ENCODE measurements at places on chromosomes 11 and 22.

- DNase-seq = no peak
Measured at GRCh38 chr11:107916671-107917241, 11.5 kb upstream of the RAB39A start.

- DNase-seq = no peak
Measured at GRCh38 chr11:110454609-110455008, 24.9 kb downstream of the FDX1 start.

- DNase-seq = no peak
Measured at GRCh38 chr11:29623144-29623722, 393.6 kb downstream of the KCNA4 start.

- no peak for DNase-seq
Measured at GRCh38 chr11:8063324-8063723, 17.7 kb upstream of the TUB start.

GRCh38 chr11:34614344-34615104 lies 6.4 kb upstream of the EHF start:
- DNase-seq = peak; percentile 21

GRCh38 chr11:122863704-122864326 lies 18.7 kb upstream of the JHY start:
- no peak for DNase-seq

DNA sequence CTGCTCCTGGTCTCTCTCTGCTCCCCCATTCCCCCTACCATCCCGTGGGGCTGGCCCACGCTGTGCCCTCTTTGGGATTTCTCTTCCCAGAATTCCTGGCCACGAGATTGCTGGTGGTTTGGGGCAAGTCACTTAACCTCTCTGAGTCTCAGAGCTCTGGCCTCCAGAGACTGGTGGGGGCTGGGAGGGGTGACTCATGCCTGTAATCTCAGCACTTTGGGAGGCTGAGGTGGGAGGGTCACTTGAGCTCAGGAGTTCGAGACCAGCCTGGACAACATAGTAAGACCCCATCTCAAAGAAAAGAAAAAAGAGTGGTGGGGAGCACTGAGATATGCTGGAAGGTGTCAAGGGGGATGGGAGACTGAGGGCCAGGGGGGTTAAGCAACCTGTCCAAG lies 18.3 kb downstream of the OTUB1 start:
- no peak for DNase-seq

DNA sequence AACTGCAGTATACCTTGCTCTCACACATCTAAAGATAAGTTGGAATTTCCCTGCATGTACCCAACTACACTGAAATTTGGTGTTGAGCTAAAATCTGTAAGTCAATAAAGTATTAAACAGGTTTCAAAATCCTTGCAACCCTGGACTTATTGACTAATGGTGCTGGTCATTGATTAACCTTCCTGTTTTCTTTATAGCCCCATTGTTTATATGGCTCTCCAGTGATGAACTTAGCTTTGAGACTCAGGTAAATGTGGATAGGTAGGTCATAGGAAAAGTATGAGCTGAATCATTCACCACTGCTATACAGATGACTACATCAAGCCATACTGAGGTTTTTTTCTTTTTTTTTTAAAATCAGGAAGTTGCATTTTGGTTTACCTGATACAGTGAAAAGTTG lies 132.7 kb downstream of the FAT3 start:
- no peak for DNase-seq

GRCh38 chr11:119419834-119420492 lies 3.0 kb downstream of the THY1 start:
- no peak for DNase-seq

DNA sequence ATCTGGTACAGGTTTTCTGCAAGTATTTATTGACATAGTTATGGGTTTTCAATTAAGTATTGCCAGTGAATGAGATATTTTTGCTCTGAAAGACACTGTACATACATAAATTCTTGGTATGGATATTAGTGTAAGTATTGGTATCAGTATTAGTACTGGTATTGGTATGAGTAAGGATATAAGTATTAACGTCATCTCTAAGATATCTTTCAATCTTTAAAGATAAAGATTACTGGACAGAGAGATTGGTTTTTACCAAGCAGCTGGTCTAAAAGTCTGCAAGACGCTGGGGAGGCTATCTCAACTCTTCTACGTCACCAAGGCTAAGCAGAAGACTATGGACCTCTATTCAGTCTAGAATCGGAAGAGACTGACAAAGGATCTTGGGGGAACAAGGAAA lies 234.5 kb downstream of the NXPE2 start:
- DNase-seq = no peak

DNA sequence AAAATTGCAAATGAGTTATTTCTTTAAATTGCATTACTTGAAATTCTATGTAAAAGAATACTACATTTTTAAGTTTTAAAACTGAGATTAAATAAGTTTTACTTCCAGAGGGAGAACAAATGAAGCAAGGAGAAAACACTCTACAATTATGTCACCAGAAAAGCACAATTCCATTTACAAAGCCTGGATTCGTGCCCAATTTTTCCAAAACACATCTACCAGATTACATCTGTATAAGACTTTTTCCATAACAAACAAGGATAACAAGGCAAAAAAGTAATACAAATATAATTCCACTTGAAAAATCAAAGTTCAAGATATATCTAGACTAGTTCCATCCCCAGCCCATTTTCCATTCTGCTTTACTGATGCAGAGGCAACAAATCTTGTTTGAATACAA lies 40.5 kb downstream of the MTMR2 start:
- DNase-seq = no peak

DNA sequence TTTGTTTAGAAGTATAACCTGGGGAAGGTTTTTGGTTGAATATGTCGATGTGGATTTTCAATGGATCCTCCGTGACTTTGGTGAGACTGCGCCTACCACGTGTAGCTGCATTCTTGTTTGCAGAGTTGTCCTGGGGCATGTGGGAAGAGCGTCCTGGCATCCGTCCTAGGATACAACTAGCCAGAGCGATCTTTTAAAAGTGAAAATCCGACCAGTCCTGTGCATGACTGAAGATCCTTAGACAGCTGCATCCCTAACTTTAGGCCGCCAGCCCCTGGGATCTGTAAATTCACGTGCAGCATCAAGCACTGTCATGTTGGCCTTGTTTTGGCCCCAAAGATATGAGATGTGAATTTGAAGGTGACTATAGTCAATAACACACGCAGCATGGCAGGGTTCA lies 22.4 kb upstream of the THY1 start:
- DNase-seq = no peak

GRCh38 chr11:78708388-78708787 lies 133.7 kb upstream of the NARS2 start:
- no peak for DNase-seq

- no peak for DNase-seq
Measured at GRCh38 chr11:9922806-9923205, 258.9 kb downstream of the SWAP70 start.

All from GM04503 (cell line).